ENCODE measurements at places on chromosomes 5 and 9.

DNA sequence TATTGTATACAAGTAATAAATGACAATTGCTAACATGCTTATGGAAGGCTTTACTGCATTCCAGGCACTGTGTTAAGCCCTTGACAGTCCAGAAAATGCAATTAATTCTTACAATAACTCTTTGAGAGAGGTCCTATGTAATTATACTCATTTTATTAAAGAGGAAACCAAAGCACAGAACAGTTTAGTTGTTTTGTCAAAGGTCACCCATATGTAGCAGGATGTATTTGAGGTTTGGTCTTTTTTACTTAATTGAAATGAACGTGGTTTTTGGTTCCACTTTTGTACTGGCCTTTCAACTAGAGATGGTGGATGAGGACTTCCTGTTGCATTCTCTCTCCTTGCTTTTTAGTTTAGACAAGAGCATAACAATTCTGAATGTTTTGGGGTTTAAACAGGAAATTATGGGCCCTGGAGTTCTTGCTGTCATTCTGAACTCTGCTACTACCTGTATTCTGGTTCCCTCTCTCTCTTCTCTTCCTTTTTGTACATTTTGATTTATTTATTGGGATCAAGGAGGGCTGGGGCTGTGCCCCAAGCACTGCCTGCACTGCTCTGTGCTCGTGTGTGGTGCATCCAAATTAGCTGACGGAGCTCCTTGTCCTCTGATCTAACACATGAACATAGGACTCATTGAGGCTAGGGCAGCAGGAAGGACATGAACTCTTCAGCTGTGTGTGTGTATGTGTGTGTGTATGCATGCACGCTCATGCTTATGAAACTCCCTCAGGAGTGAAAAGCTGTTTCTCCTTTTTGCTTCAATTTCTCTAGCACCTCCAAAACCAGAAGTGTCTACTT is 47.4 kb downstream of the SLC28A3 start:
- no peak for DNase-seq

DNA sequence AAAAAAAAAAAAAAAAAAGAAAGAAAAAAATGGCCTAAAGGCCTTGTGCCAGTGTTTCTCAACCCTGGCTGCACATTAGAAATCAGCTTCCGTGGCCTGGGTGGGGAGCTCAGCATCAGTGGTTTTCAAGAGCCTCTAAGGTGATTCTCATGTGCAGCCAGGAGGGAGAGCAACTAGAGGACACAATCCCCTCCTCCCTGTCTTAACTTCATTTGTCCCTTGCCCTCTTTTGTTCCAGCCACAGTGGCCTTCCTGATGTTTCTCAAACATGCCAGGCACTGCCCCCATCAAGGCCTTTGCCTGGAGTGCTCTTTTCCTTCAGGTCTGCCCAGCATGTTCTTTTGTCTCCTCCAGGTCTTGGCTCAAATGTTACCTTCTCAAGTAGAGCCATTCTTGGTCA is 42.4 kb downstream of the HOMER1 start:
- no peak for DNase-seq

GRCh38 chr5:138706655-138707480 is 46.4 kb upstream of the CTNNA1 start:
- no peak for DNase-seq

GRCh38 chr5:140162275-140162674 is 12.7 kb upstream of the CYSTM1 start:
- no peak for DNase-seq

GRCh38 chr9:84697509-84698114 is 28.1 kb downstream of the NTRK2 start:
- peak; percentile 78 for DNase-seq

- DNase-seq = no peak
Measured at GRCh38 chr5:180006141-180006540, 65.4 kb downstream of the RNF130 start.

GRCh38 chr5:176429972-176430371 is 13.6 kb upstream of the CLTB start:
- DNase-seq = no peak

DNA sequence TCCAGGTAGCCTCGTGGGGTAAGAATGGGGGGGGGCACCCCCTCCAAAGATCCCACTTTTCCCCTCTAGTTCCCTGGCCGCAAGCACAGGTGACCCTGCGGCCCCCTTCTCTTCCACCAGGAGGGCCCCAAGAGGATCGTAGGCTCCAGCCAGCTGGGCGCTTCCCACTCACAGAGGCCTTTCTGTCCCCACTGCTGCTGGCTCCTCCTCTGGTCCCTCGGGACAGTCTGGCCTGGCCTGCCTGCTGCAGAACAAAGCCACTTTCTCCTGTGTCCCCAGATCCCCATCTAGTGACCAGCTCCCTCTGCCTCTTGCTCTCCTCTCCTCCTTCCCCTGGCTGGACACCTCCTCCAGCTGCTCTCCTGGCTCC is 534 bp upstream of the SAPCD2 start:
- no peak for DNase-seq

- DNase-seq = no peak
Measured at GRCh38 chr9:137045294-137046087, 486 bp downstream of the NPDC1 start.

DNA sequence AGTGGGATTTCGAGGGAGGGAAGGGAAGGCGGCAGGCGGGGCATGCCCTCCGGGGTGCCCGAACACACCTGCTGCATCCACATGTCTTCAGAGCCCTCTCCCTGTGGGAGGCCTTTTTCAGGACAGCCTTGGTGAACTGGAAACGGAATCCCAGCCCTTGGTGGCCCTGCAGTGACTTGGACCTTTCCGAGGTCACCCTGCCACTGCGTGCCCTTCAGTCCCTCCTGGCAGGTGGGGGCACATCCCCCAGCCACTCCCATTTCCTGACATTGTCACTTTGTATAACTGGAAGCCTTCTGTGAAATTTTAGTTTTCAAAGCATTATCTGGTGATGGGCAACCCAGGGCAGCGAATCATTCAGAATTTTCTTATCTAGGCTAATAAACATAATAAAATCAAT is 11.0 kb upstream of the AHRR start:
- DNase-seq = no peak

DNA sequence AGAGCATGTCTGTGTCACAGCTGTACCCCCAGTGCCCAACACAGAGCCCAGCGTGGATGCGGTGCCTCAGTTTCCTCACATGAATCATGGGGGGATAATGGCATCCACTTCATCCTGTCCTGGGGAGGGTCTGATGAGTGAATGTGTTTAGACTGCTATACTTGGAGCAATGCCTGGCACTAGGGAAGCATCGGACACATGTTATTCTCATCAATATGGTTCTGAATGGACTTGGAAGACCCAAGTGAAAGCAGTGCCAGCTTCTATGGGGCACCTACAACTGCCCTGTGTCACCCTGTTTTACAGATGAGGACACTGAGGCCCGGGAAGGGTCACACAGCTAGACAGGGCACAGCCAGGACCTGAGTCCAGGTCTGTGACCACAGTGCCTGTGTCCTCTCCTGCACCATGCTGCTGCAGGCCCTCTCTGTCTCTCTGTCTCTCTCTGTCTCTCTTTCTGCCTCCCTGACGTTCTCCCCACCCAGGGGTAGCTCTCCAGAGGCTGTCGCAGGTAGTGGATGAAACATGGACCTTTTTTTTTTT is 42.3 kb upstream of the NEK6 start:
- peak; percentile 38 for DNase-seq

- no peak for DNase-seq
Measured at GRCh38 chr5:126953640-126954039, 76.7 kb downstream of the MARCHF3 start.

DNA sequence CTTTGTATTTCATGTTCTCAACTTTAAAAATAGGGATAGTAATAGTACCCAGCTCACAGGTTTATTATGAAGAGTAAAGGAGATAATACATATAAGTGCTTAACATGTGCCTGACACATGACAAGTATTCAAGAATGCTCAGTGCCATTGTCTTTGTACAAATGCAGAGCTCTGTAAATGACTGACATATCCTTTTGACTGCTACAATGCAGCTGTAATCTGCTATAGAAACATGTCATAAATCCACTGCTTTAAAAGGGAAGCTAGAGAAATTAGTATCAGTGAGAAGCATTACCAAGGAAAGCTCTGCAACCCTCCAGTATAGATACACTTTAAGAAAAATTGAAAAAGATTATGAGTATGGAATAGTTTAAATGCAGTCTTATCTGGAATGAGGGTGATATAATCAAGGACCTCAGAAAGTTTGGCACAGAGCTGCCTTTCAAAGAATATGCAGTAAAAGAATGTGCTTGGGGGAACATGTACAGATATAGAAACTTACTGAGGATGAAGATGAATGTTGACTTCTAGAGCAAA is 17.9 kb downstream of the ERAP1 start:
- DNase-seq = no peak

GRCh38 chr5:1415059-1415425 is 30.2 kb downstream of the SLC6A3 start:
- DNase-seq = no peak

GRCh38 chr9:128891321-128892220 is 9.6 kb downstream of the LRRC8A start:
- DNase-seq = no peak

DNA sequence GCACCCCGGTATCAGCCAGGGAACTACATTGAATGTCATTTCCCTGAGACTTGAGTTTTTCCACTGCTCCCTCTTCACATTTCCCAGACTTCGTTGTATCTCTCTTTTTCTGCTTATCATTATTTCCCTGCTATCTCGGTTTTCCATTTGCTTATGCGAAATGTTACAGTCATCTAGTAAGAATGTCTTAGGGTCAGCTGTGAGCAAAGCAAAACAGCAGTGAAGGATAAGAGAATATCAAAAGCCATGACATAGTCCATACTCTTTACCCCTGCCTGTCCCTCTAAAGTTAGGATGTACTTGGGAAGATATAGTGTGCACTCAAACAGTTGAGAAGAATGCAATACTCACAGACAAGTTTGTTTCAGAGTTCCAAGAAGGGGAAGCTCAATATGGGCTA is 88.7 kb downstream of the ITGA1 start:
- DNase-seq = no peak

DNA sequence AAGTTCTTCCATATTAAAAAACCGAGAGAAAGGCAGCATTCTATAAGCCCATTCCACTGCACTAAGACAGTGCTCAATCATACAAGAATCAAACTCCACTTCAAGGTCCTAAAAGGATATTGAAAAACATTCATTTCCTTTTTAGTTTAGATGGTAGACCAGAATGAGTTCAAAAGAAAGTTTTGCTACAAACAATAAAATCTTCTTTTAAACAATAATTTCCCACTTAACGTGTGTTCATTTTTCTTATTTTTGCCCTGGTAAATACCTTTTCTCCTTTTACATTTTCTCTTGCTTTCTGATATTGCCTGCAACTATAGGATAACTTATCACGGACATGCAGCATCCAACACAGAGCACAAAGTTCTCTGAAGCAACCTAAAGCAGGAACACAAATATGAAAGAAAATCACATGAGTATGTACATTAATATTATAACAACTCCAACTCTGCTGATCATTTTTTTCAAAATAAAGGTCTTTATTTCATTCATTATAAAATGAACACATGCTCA is 61.7 kb downstream of the CPLANE1 start:
- DNase-seq = no peak

DNA sequence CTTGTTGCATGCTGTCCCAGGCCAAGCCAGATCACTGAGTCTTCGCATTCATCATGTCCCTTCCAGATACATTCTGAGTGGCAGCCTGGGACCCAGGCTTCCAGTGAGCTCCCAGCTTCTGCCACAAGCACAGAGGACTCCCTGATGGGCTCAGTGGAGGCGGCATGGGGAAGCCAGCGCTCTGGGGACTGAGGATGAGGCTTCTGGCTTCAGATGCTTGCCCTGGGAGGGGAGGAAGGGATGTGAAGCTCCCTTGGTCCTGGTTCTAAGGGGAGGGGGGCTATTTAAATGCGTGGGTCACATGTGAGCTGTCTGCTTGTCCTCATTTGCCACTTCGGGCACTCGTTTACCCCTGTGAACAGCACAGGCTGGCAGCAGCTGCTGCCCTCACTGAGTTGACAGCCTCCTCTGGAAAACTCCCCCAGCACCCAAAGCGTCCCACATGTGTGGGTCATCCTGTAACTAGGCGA is 174.0 kb downstream of the NR3C1 start:
- DNase-seq = no peak

DNA sequence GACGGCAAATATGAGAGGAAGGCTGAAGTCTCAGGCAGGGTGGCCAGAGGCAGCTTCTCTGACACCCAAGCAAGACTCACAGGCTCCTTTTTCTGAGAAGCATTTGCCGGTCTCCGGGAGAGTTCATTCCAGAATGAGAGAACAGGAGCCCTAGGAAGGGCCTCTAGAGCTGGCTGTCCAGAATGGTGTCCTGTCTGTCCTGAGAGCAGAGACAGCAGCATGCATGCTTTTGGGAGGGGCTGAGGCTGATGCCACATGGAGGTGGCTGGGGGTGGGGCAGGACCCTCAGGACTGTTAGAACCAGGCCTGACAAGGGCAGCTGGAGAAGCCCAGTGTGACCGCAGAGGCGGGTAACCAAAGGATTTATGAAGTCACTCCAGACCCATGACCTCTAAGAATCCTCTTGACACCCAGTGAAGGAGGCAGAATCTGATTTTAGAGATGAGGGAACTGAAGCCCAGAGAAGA is 60.0 kb downstream of the SHB start:
- DNase-seq = no peak

- DNase-seq = no peak
Measured at GRCh38 chr9:86281593-86282076, 703 bp downstream of the ISCA1 start.

GRCh38 chr9:135215571-135216161 is 128.2 kb downstream of the OLFM1 start:
- DNase-seq = no peak

- DNase-seq = no peak
Measured at GRCh38 chr9:77988630-77989029, 43.0 kb downstream of the GNAQ start.

- no peak for DNase-seq
Measured at GRCh38 chr5:134887593-134888159, 13.5 kb downstream of the TXNDC15 start.

GRCh38 chr9:6686396-6686795 is 40.9 kb upstream of the GLDC start:
- no peak for DNase-seq

DNA sequence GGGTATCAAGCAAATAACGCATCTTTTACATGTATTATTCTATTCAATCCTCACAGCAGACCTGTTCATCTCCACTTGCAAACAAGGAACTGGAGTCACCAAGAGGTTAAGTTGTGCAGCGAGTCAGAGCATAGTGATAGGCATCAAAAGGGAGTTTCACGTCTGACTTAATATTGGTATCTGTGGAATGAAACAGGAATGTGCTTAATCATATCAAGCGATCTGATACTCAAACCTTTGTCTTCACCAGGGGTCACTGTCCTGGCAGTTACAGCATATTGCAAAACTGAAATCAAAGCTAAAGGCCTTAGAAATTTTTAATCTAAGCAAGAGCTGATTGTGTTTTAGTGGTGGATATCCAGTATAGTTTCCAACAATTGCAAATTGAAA is 271.6 kb downstream of the PLK2 start:
- DNase-seq = no peak
